Endodermal cell (in vitro differentiated cells): ENCODE measurements at places on chromosomes 3 and 15. TPM values are rescaled to one million over a fixed set of nuclear protein-coding genes. Genes with fewer than 3 reads are reported as not detected.

Gene SAMMSON
- not detected in 2 replicates for total RNA-seq

Gene CILP
- total RNA-seq, result 0.07 TPM in 1 of 3 replicates, not detected in the others

Gene HDDC3
- 17.9 to 21.5 TPM (median 18.2 TPM) in 3 replicates for total RNA-seq

Gene OXSR1
- 40.6 and 41.9 TPM in 2 replicates for total RNA-seq

Gene SOX2
- 39.5 and 55.0 TPM in 2 replicates for total RNA-seq

Gene MUSTN1
- 1.1 to 3.2 TPM (median 1.2 TPM) in 3 replicates for total RNA-seq

Gene RABL3
- total RNA-seq, result 17.1 to 23.0 TPM (median 22.9 TPM) in 3 replicates

Gene CLRN1
- not detected in 3 replicates for total RNA-seq

Gene STRC
- 0.42 to 0.68 TPM (median 0.62 TPM) in 3 replicates for total RNA-seq

Gene CCR1
- not detected in 2 replicates for total RNA-seq

Gene FLNB
- total RNA-seq, result 221 to 282 TPM (median 223 TPM) in 3 replicates

Gene MESP2
- total RNA-seq, result 0.20 and 0.22 TPM in 2 replicates

Gene FMN1
- total RNA-seq, result 0.36 to 0.60 TPM (median 0.52 TPM) in 3 replicates

Gene CCDC33
- 2.8 and 3.0 TPM in 2 replicates for total RNA-seq

Gene PAQR5
- total RNA-seq, result 43.6 to 69.3 TPM (median 49.8 TPM) in 3 replicates

Gene DAG1
- total RNA-seq, result 153 to 202 TPM (median 176 TPM) in 3 replicates
